ENCODE measurements at places on chromosomes 7 and 10.

- no peak for DNase-seq
Observed at GRCh38 chr7:121525155-121525819, 129.2 kb upstream of the FAM3C start.

DNA sequence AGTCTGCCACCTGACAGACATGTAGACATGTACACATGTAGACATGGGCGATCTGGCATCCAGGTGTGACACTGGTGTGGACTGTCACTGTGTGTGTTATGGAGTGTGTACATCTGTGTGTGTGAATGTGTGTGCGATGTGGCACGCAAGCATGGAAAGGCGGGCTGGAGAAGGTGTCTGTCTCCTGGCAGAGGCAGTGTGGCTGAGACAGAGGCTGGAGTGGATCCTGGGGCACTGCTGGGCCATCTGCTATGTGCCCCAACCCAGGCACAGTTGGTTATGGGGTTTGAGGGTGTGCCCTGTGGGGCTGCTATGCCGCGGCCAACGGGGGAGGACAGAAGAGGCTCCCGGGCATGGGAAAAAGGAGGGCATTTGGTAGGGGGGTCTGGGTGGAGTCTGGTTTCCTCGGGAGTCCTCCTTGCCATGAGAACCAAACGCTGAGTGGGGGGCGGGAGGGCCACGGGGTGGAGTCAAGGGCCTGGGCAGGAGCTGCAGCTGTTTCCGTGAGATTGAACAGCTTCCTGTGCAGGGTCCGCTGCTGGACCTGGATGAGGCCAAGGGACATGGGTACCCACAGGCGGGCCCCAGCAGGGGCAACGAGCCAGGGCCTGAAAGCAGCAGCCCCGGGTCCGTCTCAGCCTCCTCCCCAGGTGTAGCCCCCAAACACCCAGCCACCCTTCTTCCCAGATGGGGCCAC lies 1.3 kb downstream of the ELN start:
- no peak for DNase-seq

DNA sequence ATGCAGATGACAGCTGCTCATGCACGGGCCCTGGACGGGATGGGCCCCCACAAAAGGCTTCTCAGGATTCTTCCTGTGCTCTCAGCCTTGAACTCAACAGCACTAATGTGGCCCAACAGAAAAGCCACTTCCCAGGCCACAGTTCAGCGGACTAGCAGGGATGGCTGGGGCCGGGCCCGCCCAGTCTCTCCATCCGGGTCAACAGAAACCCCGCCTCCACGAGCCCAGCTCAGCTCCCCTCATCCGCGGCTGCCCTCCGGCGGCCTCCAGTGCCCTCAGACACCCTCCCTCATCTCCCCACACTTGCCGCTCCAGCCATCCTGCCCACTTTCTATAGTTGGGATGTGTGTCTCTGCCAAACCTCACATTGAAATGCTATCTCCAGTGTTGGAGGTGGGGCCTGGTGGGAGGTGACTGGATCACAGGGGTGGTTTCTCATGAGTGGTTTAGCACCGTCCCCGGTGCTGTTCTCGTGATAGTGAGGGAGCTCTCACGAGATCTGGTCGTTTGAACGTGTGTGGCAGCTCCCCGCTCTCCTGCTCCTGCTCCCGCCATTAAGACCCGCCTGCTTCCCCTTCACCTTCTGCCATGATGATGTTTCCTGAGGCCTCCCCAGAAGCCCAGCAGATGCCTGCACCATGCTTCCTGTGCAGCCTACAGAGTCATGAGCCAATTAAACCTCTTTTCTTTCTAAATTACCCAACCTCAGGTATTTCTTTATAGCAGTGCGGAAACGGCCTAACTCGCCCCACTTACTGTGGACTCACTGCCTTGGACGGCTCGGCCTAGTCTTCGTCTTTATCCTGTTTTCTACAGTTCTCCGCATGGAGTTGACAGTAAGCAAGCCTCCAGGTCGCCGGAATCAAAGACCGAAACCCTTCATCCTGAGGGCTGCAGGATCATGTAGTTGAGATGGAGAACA lies 169.9 kb upstream of the RNF32 start:
- DNase-seq = no peak

- DNase-seq = no peak
Observed at GRCh38 chr7:70313271-70313670, 715.0 kb downstream of the AUTS2 start.

Data from glutamatergic neuron (in vitro differentiated cells).